ENCODE measurements at places on chromosomes 11 and 22.
A peak's percentile ranks its signal among the peaks of the same experiment; 100 is the strongest.

DNA sequence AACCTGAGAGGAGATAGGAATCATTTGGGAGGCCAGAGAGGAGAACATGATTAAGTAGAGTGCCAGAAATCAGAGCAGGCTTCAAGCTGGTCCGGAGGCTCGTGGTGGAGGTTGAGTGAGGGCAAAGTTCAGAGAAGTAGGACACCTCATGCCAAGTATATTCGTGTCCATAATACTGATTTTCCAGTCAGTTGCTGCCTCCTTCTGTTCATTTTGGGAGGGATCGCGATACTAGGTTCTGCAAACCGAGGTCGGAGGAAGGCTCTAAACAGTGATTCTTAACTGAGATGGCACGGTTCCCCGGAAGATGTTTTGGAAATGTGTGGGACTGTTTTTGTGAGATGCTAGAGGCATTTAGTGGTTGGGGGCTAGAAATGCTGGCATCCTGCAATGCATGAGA lies 13.6 kb upstream of the CD3E start:
- peak; percentile 34 for DNase-seq

DNA sequence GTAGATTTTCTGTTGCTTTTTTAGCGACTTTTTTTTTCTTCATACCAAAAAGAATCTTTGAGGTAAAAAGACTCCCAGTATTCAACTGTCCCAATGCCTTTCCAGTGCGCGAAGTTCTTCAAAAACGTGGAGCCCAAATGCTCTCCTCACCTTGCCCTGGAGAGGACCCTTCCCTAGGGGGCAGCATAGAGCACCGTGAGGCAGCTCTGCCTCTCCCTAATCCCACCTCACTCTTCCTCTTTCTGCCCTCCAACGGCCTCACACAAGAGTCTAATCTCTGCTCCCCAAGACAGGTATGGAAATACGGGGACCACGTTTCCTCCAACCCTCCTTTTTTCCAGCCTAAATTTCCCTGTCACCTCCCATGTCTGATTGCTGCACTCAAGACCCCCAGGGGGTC lies 117.5 kb upstream of the ALX4 start:
- DNase-seq = peak; percentile 42

DNA sequence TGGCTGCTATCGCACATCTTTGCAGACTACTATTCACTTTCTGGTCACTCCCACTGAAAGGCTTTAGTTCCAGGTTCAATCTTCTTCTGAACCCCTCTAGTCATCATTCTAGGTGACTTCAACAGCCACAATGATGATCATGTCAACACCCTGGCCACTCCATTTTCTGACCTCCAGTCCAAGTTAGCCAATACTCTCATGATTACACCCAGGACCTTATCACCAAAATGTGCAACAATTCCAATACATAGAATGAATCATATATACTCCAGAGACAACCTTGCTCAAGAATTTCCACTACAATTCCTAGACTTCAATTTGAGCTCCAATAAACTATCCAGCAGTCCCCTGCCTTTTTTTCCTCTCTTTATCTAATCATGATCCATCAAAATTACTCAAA lies 70.7 kb downstream of the PAK1 start:
- DNase-seq = no peak

- no peak for DNase-seq
Observed at GRCh38 chr11:33670250-33671011, 30.2 kb downstream of the C11orf91 start.

- DNase-seq = peak; percentile 85
Observed at GRCh38 chr11:11265994-11266606, 87.0 kb downstream of the CSNK2A3 start.

DNA sequence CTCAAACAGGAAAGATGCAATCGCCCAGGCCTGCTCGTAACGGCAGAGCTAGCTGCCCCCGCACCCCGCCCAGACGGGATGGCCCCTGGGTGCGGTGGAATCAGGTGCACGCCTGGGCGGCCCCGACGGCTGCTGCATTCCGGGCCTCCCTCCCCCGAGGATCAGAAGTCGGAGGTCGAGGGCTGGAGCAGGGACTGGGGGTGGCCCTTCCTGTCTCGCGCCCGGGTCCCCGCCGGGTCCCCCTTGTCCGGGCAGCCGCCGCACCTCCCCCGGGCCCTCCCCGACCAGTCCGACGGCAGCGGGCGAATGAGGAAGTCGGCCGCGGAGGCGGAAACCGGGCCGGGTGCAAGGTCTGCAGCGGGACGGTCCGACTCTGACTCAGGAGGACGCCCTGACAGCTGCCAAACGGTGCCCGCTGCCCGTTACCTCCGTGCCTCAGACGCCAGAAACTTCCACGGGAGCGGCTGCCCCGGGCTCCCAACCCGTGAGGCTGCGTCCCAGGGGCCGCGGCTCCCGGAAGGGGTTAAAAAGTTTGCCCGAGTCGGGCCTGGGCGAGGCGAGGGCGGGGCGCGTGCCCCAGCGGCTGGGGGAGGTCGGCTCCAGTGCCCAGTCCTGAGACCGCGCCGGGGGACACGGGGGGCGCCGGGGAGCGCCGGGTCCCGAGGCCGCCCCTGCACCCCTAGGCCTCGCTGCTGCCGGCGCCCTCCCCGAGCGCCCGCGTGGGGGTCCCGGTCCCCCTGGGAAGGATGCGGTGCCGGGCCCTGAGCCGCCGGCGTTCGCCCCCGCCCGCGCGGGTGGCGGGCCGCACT lies 663 bp downstream of the MYH9 start:
- DNase-seq = peak; percentile 23

DNA sequence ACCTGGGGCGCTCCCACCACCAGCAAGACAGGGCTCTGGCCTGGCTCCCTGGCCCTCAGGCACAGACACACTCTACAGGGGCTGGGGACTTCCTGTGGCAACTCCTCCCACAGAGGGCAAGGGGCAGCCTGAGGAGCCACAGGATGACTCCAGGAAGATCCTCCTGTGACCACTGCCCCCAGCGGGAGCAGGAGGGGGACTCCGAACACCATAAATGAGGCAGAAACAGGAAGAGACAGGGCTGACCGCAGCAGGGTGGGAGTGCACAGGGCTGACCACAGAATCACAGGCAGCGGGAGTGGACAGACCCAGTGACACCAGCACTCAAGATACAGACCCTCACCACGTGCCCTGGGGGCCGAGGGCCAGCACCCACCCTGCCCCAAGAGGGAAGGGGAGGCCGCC lies 10.8 kb downstream of the ARAP1 start:
- DNase-seq = peak; percentile 82

All from ELF-1 (cell line).